ENCODE measurements at places on chromosomes 7 and 10.

DNA sequence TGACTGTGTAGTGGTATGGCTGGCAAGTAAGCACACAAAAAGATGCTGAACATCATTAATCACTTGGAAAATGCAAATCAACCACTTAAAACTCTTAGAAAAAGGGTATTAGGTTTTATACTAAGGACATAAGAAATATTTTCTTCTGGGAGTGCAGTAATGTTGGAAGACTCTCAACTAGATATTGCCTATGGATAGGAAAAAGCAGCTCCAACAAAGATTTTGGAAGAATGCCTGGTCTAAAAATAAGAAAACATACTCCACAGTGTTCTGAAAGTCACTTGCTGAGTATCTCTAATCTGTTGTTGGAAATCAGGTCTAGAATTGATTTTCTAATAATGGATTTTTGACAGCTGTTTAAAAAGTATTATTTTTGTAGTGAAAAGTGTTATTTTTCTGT, 50.8 kb upstream of the PHYHIPL start:
- DNase-seq: no peak

GRCh38 chr10:24406809-24407483, 198.0 kb downstream of the KIAA1217 start:
- DNase-seq: no peak

DNA sequence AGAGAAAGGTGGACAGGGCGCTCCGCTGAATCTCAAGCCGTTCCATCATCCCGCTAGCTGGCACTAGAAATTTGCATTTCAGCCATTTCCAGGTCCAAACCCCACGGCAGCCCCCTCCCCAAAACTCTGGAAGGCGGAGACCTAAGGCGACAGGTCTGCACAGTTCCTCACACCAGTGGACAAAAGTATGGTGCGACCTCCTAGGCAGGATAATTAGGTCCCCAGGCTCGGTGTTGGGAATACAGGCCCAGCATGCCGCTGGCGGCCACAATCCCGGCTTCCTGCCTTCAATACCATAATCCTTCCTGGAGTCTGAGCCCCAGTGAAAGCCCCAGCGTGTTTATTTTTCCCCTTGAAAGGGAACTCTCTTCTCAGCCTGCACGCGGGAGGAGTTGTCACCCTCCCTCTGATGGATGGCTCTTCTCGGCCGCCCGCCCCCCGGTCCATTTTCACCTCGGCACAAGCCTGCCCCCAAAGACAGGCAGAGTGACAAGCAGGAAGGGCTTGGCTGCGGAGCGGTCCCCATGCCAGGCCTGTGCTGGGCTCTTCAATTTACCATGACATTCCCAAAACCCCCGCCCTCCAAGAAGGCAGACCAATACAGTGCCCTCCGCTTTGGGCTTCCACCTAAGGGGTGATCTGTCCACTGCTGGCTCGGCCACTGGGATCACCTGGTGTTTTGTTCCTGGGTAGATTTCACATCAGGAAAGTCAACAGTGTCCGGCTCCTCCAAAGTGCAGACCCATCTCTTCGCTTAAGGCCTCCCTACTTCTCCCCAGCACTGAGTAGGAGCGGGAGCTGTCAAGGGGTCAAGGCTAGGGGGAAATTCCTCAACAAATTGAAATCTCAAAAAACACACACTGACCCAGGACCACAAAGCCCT, 2.2 kb downstream of the FGFR2 start:
- DNase-seq: no peak

DNA sequence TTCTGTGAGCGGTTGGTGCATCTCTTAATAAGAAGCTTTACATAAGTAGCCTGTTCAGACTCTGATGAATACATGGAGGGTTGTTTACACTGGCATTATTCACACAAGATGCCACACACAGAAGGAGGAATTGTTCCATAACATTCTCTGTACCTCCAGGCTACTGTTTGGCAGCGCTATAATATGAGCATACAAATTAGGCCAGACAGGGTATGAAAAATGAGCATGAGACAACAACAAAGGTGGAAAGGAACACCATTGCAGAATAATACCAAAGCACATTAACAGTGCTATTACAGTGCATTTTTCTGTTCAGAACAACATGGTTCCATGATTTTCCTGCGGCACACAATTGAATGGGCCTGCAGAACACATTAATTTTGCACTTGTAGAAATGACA, 417.2 kb upstream of the C7orf33 start:
- DNase-seq: no peak

DNA sequence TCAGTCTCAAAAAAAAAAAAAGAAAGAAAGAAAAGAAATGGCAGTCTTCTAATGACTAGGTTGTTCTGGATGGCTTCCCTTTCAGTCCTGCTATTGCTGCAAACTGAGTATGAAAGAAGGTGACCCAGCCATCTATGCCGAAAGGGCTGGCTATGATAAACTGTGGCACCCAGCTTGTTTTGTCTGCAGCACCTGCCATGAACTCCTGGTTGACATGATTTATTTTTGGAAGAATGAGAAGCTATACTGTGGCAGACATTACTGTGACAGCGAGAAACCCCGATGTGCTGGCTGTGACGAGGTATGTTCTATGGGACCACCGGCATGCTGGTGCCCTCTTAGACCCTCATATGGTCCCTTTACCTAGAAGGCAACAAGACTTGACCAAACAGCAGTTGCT, 41.3 kb downstream of the TES start:
- DNase-seq: no peak

DNA sequence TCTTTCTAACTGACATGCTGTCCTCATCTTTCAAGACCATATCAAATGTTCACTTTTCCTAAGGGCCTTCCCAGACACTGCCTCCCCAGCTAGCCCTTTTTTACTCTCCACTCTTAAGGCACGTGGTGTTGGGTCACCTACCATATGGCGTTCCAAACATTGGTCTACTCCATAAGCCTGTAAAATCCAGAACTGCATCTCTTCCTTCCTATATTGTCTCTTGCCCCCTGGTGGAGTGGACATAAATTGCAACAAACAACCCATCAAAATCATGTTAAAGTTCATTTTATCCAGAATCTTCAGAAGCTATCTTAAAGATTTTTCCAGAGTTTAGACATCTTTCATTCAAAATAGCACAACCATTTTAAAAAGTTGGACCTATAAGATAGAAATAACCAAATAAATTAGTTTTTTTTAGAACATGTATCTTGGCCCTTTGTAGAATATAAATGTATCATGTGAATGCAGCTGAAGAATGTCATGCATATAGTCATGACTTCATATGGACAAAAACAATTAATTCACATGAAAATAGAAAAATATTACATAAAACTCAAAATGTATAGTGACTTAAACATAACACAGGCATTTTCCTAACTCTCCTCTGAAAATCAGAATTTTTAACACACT, 180.6 kb upstream of the CHRM2 start:
- no peak for DNase-seq

DNA sequence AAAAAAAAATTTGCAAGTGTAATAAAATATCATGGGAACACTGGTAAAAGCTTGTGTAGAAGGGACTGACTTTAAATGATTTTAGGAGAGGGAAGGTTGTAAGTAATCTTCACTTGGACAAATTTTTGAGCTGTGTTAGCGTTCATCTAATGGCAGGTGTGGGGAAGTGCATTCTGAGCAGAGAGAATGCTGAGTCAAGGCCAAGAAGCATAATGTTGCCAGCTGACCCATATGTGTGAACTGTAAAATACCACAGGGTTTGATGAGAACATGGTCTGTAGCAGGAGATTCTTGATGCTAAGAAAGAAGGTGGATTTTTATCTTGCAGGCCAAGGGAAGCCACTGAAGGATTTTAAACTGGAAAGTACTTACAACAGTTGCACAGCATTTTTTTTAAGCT, 98.2 kb upstream of the ZNF32 start:
- no peak for DNase-seq

GRCh38 chr10:121308020-121308419, 290.2 kb downstream of the FGFR2 start:
- no peak for DNase-seq

- no peak for DNase-seq
Measured at GRCh38 chr7:103679151-103680132, 233.4 kb upstream of the SLC26A5 start.

DNA sequence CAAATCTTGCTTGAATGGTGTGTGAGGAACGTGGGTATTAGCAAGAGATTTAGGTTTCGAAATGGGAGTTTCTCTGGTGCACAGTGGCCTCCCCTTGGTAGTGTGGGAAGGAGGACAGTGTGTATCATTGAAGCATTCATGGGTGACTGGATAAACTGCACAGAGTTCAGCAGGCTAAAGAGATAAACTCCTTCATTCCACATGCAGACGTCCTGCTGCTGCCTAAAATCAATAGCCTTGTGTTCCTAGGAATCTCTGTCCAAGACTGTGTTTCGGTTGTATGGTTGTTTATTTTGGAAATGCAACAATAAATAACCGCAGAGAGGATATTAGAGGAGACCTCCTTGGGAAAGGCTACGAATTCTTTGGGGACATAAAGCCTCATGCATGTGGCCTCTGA, 100.9 kb upstream of the FAM171A1 start:
- DNase-seq: no peak

DNA sequence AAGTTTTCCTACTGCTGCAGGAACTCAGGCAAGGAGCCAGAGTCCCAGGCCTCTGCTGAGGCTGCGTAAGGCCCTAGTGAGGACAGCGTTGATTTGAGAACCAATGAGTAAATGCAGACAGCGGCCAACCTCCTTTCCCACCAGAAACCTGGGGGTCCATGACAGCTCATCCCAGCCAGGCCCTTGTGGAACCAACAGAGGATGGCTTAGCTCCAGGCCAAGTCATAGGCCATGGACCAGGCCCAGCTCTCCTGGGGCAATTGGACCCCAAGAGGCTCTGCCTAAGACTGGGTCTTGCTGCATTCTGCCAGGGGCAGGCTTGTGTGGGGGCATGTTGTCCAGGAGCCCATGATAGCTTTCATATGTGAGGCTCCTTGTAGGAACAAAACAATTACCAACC, 65.4 kb upstream of the PPP1R3C start:
- no peak for DNase-seq

DNA sequence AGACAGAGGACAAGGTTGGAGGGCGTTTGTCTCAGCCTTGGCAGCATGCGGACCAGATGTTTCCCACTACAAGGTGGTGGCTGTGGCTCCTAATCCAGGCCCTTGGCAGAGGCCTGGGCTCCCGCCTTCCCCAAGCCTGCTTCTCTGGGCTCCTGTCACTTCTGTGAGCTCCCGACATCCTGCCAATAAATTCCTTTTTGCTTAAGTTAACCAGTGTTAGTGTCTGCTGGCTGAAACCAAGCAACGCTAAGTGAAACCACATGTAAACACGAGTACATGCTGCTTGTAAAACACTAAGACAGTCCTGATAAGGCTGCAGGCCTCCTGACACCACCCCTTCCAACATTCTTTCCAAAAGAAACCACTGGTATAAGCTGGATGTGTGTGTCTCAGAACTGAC, 263.6 kb upstream of the ZMIZ1 start:
- DNase-seq: no peak

GRCh38 chr10:78702186-78702585, 366.6 kb upstream of the ZMIZ1 start:
- DNase-seq: no peak

DNA sequence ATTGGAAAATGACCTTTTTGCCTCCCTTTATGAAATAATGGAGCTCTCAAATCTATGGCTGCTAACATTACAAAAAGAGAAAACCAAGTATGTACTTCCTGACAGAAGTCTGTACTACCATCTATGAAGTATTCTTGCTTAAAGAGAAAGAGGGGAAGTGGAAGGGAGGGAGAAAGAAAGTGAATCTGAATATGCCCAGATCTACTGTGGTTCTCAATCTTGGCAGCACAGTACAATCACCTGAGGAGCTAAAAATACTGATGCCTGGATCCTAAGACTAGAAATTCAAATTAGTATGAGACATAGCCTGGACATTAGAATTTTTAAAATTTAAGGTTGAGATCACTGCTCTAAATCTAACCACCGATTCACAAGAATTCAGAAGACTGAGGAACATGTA, 85.2 kb downstream of the IGF2BP3 start:
- no peak for DNase-seq

DNA sequence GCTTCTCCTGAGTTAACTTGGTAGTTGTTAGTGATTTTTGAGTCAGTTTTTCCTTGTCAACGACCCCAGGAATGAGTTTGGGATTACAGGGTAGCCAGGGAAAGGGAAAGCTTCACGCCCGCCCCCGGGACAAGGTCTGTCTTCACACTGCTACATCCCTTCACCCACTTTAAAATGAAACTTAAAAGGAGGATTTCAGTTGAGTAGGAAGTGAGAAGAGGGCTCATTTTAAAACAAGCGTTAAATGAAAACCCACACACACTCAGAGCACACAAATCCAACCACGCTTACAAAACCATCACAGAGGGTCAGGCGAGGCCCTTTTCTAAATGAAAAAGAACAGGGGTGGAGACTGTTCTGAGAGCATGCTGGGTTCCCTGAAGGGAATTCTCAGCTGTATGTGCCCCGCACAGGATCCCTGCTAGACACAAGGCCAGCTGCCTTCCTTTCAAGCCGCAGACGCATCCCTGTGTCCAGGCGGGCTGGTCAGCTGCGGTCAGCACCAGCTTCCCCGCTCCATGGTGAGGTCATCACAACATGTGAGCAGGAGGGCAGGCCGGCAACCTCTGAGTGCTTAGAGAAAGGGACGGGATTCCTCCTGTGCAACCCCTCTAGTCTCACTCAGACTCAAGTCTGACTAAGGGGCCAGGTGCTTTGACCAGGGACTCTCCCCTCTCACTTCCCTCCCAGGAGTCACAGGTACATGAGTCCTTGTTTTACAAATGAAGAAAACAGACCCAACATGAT, 111.8 kb downstream of the EGFR start:
- DNase-seq: no peak

GRCh38 chr10:79274279-79275104, 72.8 kb upstream of the PPIF start:
- no peak for DNase-seq

- DNase-seq: no peak
Measured at GRCh38 chr10:59212301-59212798, 35.9 kb downstream of the PHYHIPL start.

- DNase-seq: no peak
Measured at GRCh38 chr10:98169379-98169778, 34.9 kb downstream of the R3HCC1L start.

DNA sequence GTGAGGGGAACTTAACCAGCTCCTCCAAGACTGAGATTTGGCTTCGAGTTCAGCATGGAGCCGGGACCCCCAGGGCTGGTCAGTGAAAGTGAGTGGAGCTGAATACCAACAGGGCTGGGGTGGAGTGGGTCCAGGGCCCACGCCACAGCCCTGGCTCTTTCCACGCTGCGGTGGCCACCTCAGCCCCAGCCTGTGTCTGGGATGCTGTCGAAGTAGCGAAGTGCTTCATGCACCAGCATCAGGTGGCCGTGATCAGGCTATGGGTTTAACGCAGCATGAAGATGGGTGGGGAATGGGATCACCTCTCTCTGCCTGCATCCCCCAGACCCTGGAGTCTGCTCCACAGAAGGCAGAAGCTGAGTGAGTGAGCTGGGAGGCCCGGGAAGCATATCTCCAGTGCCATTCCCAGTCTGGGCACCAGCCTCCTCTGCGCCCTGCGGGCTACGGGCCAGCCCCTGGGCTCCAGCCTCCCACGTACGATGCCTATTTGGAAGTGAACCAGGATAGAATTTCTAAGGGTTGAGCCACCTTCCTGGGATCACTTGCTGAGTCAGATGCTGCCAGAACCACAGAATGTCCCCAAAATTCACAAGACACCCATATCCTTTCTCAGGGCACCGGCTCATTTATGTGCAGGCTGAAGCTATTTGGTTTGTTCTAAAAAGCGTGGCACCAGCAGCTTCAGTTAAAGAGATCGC, 131.1 kb upstream of the CHST15 start:
- no peak for DNase-seq

Measured in stimulated activated CD4-positive, alpha-beta T cell treated with anti-CD3 and anti-CD28 coated beads, Interleukin-15, amount 100 ng/mL, for 48 hours (primary cell).